ENCODE measurements at places on chromosomes 5 and 9.

DNA sequence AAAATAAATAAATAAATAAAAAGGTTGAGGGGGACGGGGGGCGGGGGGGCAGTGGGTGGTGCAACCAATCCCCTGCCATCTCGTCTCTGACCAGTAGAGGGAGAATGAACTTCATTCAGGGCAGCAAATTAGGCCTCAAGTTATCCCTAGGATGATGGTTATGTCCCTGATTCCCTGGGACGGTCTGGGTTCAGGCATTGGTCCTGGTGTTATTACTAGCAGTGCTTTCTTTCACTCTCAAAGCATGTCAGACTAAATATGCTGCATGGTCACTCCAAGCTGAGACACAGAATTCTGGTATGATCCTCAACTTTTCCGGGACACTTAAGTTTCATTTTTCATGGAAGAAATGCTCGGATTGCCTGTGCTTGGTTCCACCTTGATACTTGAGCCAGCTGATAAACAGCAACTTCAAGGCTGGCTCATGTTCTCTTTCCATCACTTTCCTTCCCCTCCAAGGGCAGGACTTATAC is 59.4 kb downstream of the DAP start:
- DNase-seq = no peak

DNA sequence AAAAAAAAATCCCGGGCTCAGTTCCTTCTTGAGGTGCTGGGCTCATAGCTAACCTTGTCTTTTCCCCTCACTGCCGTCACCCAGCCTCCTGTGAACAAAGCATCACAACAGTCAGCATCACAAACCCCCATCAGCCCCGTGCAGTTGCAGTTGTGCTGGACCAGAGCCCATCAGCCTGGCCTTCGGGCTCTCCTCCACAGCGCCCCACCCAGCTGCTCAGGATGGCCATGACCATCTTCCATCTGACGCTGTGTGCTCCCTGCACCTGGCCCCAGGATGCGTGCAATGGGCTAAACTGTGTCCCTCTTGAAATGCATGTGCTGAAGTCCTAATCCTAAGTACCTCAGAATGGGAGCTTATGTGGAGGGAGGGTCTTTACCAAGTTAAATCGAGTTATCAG is 48.1 kb downstream of the NSUN2 start:
- DNase-seq = no peak

DNA sequence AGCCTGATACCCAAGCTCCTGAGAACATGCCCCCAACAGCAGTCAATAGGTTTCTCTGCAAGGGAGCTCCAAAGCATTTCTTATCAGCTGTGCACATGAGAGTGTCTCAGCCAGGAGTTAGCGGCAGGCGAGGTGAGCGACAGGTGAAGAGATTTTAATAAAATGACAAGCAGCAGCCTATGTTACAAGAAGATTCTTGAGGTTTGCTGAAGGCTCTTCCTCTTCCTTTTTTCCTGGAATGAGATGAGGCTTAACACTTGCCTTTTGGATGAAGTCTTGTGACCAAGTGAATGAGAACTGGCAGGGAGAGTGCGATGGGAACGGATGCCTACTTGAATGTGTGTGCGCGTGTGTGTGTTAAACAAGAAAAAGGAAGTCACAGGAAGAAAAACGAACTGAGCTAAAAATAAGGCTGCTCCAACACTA is 76.1 kb downstream of the SHB start:
- DNase-seq = no peak

GRCh38 chr5:109685916-109686315 is 3.8 kb upstream of the MAN2A1 start:
- no peak for DNase-seq

DNA sequence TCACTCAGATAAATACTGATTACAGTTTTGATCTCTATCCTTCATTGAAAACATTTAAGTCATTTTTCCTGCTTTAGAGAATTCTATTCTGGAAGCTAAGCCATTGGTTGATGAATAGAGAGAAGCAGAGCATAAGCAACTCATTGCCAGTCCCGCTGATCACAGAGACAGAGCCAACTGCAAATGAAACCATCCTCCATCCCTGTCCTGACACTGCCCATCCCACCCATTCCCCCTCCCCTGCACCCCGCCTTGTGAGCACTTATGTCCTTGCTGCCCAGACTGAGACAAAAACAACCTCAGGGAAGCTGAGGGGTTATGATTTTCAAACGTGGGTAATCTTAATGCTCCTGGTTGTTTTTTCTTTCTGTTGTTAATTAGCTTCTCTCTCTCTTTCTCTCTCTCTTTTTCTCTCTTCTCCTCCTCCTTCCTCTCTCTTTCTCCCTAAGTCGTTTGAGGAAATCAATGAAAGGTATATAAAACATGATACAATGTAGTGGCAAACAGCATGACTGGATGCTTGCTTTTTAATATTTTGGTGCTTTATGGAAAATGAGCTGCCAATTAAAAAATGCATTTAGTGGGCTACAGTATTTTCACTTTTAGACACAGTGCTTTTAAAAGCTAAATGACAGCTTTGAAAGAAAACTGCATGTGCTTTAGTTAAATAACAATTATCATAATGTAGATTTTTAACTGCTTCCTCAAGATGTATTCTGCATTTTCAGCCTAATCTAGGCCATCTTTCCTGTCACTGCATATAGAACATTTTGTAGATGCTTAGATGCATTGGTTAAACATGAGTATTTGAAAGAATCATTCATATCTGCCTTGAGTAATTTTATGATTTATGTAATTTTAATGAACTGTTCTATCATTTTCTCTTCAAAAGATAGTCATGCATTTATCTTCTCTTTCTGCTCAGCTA is 57.3 kb downstream of the CMYA5 start:
- DNase-seq = no peak

DNA sequence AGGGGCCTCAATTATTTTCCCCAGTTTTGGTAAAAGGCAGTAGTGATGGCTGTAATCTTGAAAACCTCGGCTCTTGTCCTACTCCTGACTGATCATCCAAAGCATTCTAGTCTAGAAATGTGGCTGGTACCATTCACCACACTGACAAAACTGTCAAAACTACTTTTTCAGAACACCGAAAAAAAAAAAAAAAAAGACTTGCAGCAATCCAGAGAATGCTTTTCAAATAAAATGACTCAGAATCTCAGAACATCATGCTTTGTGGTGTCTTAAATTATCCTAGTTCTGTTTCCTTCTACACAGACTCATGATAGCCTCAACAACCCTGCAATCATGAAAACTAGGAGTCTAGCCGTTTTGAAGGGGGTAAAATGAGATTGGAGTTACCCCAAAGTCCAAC is 13.4 kb downstream of the SLC28A3 start:
- DNase-seq = no peak

- no peak for DNase-seq
These were observed 26.7 kb downstream of the SH3TC2 start for GRCh38 chr5:149036168-149036567.

DNA sequence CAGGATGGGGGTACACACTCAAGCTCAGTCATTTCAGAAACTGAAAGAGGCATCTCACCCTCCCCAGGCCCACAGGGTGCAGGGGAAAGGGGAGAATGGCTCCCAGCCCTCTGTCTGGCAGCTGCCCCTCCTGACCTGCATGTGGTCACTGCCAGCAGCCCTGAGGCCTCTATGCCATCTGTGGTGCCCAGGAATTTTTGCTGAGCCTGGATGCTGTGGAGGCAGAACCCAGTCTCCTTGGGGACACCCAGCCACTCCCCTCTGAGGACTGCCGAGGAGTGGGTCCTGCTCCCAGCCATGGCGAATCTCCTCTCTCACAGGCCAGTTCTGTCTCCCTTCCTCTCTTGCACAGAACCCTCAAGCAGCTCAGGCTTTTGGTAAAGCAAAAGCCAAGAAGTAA is 104.0 kb upstream of the ALDH1B1 start:
- DNase-seq = no peak

- no peak for DNase-seq
These were observed 33.6 kb upstream of the MAMDC2 start for GRCh38 chr9:70010015-70010414.

DNA sequence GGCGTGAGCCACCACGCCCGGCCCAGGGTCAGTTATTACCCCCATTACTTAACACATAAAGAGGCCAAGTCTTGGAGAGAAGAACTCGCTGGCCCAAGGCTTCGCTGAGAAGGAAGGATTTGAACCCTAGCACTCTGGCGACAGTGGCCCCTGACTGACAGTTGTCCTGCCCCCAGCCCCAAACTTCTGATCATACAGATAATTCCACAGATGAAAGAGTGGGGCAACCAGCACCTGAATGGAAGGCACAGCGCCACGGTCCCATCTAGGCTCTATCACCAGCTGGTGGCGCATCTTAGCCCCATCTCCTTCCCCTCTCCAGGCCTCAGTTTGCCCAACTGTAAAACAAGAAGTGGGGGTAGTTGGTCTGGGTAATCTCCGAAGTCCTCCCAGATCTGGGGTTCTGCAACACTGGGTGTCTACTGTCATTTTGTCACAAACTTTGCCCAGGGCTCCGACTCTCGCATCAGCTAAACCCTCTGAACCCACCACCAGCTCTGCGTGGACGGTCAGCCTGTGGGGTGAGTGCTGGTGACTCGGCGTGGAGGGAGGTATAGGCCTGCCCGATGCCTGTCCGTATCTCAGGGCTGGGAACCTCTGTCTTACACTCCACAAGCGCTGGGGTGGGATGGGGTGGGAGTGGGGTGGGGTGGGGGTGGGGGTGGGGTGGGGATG is 209.3 kb downstream of the C9orf50 start:
- DNase-seq = no peak

DNA sequence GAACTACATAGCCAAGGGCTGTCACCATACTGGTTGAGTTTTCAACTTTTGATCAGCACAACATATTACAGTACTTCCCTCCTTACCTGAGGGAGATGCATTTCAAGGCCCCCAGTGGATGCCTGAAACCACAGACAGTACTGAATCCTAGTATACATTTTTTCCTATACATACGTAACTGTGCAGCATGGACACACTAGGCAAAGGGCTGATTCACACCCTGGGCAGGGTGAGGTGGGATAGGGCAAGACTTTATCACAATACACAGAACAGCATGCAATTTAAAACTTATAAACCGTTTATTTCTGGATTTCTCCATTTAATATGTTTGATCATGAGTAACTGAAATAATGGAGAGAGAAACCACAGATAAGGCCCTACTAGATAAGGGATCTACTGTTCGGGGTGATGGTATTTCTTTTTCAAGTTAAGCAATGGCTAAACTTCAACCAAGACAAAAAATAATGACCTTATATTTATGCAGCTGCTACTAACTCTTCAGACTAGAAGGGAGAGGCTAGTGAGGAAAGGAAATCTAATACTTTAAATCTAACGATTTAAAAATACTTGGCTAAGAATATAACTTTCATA is 186.9 kb upstream of the GNA14 start:
- no peak for DNase-seq

- no peak for DNase-seq
These were observed 31.0 kb upstream of the IL17B start for GRCh38 chr5:149410071-149410470.

DNA sequence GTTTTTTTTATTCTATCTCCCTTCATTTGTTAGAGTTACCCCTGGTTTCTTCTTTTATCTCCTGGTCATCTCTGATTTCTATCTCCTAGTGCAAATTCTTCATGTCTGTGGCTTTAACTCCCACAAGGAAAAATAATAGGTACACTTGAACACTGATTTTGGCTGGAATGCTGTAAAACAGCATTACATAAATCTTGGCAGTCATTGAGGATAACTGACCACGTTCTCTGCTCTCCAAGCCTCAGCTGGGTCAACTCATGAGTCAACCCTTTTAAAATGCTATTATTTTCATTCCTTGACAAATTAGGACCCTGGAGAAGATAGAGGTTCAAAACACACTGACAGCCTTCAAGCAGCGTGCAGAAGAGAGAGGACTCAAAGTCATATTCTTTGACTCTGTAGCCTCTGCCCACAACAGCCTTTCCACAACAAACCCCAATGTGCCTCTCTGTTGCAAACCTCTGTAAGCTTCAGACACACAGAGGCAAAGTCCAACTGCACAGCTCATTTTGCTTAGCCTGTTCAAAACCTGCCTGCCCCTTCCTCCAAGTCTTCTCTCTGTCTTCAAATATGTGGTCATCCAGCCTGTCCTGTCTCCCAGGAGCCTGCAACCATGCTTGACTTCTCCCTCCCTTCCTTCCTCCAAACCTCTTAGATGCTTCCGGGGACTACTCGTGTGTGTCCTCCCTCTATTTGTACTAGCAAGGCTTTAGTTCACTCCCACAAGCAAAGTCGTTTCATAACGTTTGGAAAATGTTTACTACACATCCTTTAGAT is 398.4 kb downstream of the MED10 start:
- DNase-seq = no peak

DNA sequence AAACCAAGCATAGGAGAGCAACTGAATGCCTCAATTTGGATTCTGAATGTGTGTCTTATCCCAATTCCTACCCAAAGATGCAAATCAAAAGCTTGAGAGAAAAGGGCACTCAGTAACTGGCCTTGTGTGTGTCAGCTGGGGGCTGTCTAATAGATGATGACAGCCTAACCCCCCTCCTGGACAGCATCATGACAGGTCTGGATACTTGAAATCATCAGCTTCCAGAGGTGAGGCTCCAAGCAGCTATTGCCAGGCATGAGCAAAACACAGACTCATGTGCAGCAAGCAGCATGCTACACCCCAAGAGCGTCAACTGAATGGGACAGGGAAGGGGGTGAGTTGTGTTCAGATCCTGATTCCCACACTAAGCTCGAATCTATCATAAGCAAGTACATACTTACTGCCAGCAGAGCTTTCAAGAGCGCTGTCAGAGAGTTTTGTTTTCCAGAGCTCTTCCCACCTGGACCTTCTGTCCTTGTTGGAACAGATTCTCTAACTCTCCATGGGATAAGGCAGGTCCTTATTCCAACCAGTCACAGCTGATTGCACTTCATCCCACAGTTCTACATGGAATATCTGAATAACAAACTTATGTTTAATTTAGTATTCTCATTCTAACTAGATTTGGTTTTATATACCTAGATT is 467.5 kb downstream of the DTWD2 start:
- DNase-seq = no peak

- DNase-seq = peak; percentile 10
These were observed 17.4 kb upstream of the ENTREP1 start for GRCh38 chr9:69307446-69308205.

DNA sequence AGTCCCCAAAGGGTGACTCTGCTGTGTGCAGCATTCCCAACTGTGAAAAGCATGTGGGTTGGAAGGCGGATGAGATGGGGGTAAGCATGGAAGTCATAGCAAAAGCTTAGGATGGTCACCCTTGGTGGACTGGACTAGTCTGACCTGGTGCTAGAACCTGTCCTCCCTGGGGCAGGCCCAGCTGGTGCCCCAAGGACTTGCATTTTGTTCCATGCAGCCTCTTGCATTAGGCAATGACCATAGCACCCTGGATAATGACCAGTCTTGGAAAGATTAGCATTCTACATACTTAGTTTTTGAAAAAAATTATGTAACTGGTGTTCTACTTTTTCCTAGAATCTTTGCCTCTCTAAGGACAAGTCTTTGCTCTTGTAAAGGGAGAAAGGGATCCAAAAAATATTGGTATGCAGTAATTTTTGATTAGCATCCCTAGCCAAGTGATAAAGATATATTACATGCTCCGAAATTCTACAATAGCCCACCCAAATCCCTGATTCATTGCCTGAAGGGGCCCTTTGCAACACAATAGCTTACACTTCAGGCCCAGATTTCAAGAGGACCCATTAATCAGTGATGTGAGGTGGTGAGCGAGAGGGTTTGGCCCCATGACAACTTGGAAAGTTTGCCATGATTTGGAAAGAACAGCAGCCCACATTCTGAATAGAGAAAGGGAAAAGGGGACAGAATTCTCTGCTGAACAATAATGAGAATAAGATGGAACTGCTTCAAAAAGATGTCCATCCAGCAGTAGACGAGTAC is 93.3 kb upstream of the CD180 start:
- no peak for DNase-seq
